ENCODE measurements at places on chromosomes 1 and 21.

DNA sequence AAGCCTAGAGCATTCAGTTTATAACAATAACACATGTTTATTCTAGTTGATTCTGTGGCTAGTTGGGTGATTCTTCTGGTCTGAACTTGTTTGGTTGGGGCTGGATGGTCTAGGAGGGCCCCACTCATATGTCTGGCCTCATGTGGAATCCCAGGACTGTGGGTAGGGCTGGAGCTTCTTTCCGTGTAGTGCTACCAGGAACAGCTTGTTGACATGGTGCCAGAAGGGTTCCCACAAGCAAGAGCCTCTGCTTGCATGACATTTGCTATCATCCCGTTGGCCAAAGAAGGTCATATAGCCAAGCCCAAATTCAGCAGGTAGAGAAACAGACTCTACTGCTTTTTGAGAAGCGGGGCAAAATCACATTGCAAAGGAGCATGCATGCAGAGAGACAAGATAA is 67.6 kb upstream of the PPP2R5A start:
- no peak for DNase-seq

- DNase-seq, result no peak
Observed at GRCh38 chr21:38980416-38981313, 174.9 kb downstream of the ETS2 start.

DNA sequence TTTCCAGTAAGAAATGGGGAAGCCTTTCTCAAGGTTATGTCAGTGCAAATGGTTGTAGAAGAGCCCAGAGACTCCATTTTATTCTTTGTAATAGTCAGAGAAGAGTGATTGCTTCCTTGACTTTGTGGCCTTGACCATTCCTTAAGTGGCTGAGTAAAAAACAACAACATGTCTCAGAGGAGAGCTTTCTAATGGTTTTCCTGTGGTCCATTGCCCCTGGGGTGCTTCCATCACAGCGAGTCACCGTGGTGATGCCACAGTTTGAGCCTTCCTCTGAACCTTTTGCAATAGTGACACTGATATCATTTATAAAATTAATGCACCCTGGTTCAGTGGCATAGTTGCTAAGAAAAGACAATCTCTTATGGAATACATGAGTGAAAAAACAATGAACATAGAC is 38.6 kb downstream of the PAPPA2 start:
- no peak for DNase-seq

DNA sequence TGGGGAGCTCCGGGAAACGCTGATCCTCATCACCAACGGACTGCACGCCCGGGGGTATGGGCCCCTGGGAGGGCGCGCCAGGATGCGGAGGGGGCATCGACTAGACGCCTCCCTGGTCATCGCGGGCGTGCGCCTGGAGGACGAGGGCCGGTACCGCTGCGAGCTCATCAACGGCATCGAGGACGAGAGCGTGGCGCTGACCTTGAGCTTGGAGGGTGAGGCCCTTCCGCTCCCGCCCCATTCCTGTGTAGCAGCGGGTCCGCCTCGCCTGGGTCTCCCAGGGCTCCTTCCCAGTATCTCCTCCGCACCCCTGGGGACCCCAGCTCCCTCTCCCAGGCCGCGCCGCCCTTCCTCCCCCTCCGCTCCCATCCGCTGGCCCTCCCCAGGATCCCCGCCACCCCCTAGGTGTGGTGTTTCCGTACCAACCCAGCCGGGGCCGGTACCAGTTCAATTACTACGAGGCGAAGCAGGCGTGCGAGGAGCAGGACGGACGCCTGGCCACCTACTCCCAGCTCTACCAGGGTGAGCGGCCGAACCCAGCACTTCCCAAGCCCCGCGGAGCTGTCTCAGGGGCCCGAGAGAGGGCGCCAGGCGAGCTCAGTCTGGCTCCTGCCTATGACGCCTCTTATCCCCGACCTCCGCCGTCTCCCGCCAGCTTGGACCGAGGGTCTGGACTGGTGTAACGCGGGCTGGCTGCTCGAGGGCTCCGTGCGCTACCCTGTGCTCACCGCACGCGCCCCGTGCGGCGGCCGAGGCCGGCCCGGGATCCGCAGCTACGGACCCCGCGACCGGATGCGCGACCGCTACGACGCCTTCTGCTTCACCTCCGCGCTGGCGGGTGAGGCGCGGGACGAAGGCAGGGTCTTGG is 5.0 kb downstream of the HAPLN2 start:
- peak; percentile 45 for DNase-seq

DNA sequence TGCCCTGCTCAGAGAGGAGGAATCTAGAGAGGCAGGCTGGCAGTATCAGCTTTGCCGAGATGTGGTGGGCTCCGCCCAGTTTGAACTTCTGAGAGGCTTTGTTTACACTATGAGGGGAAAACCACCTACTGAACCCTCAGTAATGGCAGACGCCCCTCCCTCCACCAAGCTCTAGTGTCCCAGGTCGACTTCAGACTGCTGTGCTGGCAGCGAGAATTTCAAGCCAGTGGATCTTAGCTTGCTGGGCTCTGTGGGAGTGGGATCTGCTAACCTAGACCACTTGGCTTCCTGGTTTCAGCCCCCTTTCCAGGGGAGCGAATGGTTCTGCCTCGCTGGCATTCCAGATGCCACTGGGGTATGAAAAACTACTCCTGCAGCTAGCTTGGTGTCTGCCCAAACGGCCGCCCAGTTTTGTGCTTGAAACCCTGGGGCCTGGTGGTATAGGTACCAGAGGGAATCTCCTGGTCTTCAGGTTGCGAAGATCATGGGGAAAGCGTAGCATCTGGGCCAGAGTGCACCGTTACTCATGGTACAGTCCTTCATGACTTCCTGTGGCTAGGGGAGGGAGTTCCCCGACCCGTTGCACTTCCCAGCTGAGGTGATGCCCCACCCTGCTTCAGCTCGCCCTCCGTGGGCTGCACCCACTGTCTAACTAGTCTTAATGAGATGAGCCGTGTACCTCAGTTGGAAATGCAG is 43.6 kb downstream of the C21orf91 start:
- DNase-seq, result peak; percentile 52

- no peak for DNase-seq
Observed at GRCh38 chr1:222018041-222018440, 276.2 kb upstream of the DUSP10 start.

DNA sequence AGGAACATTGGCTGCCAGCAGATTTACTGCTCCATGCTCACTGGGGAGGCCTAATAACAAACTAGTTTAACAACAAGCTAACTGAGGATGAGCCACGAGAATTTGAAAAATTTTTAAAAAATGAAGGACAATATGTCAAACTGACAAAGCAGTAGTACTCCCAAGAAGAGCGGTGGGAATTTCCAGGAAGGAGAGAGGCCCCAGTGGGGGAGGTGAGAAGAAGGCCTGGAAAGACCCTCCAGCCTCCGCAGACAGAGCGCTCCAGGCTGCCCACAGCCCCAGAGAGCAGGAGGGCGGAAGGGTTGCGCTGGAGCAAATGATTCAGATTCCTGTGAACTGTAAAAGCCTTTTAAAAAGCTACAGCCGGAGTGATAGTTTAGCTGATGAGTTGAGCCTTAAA is 78.5 kb downstream of the SIPA1L2 start:
- DNase-seq, result no peak

DNA sequence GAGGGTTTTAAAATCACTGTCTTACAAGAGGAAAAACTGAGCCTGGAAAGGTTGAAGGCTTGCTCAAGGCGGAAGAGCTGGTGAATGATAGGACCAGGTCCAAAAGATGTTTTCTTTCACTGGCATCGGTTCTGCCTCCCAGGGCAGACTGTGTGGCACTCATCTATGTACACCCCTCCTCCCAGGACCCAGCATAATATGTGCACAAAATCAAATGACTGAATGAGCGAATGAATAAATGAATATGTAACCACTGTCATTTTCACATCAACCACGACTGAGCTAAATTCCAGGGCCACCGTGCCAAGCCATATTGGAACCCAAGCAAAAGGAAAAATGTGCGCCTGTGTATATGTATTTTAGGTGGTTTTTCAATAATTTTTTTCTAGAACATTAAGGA is 99.3 kb upstream of the ZBTB40 start:
- DNase-seq, result no peak

DNA sequence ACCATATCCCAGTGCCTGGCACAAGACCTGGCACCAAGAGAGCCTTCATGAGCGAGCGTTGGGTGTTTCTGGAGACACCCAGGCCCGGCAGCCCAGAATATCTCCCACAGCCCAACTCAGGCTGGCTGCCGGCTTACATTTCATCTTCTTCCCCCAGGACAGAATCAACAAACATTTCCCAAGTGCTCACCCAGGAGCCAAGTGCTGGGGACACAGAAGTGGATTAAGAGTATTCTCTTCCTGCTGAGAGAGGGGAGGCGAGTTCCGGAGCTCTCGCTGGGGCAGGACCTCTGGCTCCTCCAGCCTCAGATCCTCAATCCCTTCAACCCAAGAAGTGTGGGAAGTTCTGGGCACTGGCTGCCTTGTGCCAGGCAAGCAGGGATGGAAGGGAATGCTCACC is 23.6 kb downstream of the IFFO2 start:
- no peak for DNase-seq

DNA sequence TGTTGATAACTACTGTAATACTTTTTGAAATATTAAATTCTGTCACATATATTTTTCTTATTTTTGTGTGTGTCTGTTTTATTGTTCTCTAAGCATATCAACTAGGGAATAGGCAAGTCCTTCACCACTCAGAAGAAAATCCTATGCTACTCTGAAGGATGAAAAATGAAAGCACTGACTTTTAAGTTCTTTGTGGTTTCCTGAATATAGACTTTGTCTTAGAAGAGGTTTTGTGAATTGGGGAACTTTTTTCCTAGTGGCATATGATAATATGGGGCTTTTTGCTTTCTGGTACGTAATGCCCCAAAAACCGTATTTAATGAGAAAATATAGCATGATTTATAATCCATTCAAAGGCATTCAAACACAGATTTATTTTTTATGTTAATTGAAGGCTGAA is 136.0 kb downstream of the SNX7 start:
- no peak for DNase-seq

GRCh38 chr1:100581096-100581705 is 43.3 kb downstream of the GPR88 start:
- peak; percentile 27 for DNase-seq

GRCh38 chr1:36492491-36492890 is 9.8 kb upstream of the CSF3R start:
- DNase-seq, result no peak

- DNase-seq, result no peak
Observed at GRCh38 chr21:38095220-38095619, 161.6 kb upstream of the KCNJ15 start.

GRCh38 chr1:73144311-73144710 is 862.0 kb upstream of the NEGR1 start:
- no peak for DNase-seq

DNA sequence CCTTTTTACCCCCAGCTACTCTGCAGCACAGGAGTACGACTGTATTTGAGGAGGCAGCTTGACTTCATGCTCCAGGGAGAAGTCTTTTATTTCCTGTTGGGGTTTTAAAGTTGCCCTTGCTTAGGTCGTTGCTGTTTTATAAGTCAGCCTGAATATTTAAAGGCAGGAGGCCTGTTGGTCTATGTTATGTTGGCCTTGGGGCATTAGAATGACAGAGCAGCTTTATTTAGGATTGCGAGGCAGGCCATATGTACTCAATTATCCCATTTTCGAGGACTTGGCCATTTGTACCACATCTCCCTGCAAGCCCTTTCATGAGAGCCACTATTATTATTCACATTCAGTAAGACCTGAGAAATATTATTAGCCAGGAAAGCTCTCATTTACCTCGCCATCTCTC is 47.0 kb downstream of the KIF26B start:
- no peak for DNase-seq

Data from inflammatory macrophage treated with lipopolysaccharide for 1 hour (primary cell).